ENCODE measurements at places on chromosomes 11 and 22.

- DNase-seq: no peak
Observed at GRCh38 chr11:2128130-2128510, 11.1 kb downstream of the IGF2 start.

DNA sequence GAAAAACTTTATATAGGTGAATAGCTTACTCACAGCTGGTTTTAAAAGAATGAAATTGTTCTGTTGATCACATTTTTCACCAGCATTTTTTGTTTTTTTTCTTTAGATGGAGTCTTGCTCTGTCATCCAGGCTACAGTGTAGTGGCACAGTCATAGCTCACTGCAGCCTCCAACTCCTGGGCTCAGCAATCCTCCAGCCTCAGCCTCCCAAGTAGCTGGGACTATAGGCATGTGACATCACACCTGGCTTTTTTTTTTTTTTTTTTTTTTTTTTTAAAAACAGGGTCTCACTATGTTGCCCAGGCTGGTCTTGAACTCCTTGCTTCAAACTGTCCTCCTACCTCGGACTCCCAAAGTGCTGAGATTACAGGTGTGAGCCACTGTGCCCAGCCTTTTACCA lies 3.6 kb downstream of the PACS1 start:
- DNase-seq: no peak

DNA sequence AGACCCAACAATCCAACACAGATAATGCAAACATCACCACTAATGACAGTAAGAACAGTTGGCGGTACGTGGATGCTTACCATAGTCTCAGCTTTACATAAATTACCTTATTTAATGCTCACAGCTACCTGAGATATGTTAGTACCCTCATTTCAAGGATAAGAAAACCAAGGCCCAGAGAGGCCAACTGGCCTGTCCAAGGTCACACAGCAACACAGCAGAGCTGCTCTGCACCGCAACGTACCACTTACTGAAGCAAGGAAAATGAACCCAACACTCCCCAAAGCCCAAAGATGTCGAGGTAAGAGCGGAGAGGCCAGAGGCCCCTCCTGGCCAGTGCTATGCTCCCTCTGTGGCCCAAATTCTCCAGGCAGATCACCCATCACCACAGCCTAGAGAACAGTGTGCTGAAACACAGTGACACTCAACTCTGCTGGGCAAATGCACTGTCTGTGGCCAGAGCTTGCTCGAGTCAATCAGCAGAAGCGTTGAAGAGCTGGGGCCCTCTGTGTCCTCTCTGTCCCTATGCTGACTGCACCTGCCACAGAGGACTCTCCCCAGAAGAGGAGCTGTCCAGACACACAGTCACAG lies 14.0 kb downstream of the SHANK2 start:
- no peak for DNase-seq

- DNase-seq: no peak
Observed at GRCh38 chr11:20459865-20460264, 72.3 kb downstream of the PRMT3 start.

GRCh38 chr22:49737101-49737551 lies 90.5 kb downstream of the BRD1 start:
- no peak for DNase-seq

GRCh38 chr11:8360086-8360828 lies 96.6 kb upstream of the LMO1 start:
- no peak for DNase-seq

DNA sequence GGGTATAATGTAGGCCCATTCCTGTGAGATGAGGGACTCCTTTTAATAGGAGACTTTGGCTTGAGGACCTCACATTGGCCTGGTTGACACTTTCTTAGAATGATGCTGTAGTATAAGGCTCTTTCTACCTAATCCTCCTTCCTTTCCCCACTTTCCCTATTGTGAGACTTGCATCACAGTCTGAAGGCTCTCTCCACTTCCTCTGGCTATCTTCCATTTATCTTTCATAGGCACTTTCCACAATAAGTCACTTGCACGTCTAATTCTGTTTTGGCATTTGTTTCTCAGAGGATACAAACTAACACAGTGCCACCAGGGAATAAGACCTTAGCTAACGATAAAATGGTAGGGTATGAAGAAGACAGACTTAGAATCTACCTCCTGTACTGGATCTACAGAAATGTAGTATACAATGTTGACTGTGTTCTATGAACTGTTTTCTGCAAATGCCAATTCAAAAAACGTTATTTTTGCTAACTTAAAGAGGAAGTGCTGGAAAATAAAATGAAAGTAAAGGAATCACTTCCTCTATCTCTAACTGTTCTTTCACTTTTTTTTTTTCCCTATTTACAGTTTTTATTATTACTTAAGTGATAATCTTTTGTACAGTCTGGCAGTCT lies 17.9 kb upstream of the PDE3B start:
- no peak for DNase-seq

- no peak for DNase-seq
Observed at GRCh38 chr11:46180736-46181135, 59.5 kb upstream of the PHF21A start.

DNA sequence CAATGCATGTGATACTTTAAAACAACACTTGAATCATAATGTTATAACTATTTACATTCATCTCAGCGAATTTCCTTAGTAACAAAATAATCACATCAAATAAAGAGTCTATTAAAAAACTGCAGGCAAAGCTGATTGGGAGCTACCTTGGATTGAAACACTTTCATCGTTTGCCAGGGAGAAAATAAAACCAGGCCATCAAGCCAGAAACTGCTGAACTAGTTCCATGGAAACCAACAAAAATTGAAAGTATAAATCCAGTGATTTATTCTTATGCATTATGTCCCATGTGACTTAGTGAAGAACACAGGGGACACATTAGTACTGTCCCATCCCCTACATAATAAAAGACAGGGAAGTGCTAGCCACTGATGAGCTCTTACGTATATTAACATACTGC lies 21.7 kb downstream of the SLC35F2 start:
- DNase-seq: no peak

DNA sequence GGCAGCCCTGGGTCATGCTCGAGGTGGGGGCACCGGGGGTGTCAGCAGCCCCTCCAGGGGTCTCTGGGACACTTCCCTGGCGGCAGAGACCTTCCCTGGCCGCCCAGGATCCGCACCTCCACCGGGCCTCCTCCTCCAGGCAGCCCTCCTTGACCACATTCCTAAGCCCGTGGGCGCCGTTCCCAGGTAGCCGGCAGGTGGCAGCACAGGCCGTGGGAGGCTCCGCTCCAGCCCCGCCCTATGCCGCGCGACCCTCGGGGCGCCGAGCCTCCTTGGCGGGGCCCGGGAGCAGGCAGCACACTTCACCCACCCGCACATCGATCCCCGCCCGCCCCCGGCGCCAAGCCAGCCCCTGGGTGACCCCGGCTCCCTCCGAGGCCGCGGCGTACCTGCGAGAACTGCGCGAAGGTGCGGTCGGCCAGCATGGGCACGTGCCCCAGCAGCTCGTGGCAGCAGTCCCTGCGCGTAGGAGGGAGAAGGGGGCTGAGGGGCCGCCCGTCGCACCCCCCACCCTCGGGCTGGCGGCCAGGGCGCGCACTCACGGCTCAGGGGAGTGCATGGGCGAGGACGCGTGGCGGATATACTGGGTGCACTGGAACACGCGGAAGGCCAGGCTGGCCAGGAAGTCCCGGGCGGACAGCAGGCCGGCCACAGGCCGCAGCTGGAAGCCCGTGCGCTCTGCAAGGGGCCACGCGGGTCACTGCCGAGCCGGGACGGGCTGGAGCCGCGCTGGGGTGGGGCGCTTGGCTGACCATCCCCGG lies 5.3 kb upstream of the INS start:
- DNase-seq: peak; percentile 25

- peak; percentile 68 for DNase-seq
Observed at GRCh38 chr11:92130421-92130831, 94.2 kb upstream of the FAT3 start.

DNA sequence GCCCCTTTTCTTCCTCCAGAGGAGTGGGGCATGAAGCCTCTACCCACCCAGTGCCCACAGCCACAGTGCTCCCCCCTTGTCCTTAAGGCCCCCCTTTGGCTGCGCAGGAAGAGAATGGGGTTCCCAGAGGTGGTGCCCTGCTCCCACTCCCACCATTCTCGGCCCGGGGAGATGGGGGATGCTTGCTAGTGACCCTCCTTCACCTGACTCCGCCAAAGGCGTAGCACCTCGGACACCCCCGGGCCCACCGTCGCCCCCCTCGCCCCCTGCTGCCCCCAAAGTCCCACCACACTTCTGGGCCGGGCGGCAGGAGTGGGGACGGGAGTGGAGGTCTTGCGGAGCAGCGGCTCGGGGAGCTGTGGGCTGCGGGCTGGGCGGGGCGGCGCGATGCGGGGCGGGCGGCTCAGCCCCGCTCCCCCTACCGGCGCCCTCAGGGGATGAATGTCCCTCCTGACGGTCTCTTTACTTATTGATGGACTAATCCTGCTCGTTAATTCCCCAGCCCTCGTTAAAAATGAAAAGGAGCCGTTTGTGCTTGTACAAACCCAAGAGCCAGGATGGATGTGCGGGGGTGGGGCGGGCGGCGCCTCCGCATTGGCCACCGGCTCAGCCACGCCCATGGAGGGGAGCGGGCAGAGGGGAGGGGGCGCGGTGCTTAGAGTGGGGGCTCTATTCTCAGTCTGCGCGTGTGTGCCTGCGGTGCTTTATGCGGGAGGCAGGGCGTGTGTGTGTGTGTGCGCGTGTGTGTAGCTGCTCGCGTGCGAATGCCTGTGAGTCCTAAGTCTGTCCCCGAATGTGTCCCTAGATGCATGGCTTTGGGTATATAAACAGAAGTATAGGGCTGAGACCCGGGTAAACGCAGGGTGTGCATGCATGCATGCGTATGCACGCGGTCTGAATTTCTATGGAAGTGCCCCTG lies 25.6 kb downstream of the SYT7 start:
- DNase-seq: no peak

- no peak for DNase-seq
Observed at GRCh38 chr11:105432241-105432995, 177.5 kb upstream of the GRIA4 start.

DNA sequence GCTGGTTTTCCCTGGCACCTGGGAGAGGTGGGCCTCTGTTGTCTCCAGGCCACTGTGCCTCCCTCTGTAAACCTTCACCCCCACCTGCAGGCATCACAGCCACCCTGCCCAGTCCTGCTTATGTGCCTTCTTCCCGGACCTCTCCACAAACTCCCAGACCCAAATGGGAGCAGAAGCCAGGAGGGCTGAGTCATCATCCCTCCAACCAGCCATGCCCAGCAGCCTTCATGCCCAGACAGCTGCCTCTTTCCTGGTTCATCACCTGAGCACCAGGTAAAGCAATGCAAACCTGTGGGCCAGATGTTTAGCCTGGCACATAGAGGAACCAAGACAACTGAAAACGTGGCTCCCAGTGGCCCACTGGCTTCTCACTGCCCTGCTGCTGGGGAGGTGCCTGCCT lies 2.1 kb upstream of the TMPRSS4 start:
- no peak for DNase-seq

DNA sequence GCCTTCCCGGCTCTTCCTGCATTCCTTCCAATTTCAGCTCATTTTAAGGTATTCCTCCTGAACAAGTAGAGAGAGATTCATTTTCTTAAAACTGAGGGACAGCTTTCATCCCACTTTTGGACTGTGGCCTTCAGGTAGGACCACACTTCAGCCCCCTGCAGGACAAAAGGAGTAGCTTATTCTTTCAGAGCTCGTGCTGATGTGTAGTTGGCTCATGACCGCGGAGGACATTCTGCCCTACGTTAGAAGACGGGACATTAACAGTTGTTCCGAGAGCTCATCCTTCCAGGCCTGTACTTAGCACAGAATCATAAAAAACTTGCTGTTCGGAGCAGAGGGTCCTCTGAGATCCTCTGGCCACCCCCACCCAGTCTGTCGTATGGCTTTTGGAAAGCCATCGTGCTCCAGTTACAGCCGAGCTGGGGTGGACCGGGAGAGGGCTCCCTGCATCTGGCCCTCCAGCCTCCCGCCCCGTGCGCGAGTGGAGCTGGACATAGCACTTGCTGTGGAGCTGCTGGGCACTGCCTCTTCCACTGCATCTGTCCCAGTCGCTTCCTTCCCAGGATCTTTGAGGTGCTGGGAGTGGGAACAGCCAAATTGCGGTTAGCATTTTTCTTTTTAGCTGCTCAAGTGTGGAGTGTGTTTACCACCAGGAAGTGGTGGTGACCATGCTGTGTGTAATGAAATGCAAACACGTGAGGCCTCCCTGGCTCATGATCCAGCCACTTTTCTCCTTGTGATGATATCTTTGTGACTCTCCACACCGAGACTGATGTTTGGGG lies 250.3 kb downstream of the TBC1D22A start:
- DNase-seq: peak; percentile 48

- DNase-seq: peak; percentile 97
Observed at GRCh38 chr11:12417691-12418611, 40.6 kb downstream of the PARVA start.

- no peak for DNase-seq
Observed at GRCh38 chr11:75534259-75535069, 8.7 kb upstream of the GDPD5 start.

DNA sequence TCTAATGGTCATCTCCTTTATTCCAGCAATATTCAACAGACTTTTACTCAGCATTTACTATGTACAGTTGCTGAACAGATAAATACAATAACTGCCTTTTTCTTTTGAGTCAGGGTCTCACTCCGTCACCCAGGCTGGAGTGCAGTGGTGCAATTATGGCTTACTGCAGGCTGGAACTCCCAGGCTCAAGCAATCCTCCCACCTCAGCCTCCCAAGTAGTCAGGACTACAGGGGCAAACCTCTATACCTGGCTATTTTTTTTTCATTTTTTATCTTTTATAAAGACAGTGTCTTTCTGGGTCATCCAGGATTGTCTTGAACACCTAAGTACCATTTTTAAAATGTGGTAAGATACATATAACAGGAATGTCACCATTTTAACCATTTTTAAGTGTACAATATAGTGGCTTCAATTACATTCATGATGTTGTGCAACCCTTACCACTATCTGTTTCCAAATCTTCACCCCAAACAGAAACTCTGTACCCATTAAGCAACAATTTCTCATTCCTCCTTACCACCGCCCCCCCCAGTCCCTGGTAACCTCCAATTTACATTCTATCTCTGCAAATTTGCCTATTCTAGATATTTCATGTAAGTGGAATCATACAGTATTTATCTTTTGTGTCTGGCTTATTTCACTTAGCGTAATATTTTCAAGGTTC lies 67.8 kb downstream of the MIAT start:
- no peak for DNase-seq

- peak; percentile 89 for DNase-seq
Observed at GRCh38 chr22:37747080-37747714, 50.3 kb downstream of the TRIOBP start.
